Mesendoderm (in vitro differentiated cells): ENCODE measurements at places on chromosomes 3 and 15.

DNA sequence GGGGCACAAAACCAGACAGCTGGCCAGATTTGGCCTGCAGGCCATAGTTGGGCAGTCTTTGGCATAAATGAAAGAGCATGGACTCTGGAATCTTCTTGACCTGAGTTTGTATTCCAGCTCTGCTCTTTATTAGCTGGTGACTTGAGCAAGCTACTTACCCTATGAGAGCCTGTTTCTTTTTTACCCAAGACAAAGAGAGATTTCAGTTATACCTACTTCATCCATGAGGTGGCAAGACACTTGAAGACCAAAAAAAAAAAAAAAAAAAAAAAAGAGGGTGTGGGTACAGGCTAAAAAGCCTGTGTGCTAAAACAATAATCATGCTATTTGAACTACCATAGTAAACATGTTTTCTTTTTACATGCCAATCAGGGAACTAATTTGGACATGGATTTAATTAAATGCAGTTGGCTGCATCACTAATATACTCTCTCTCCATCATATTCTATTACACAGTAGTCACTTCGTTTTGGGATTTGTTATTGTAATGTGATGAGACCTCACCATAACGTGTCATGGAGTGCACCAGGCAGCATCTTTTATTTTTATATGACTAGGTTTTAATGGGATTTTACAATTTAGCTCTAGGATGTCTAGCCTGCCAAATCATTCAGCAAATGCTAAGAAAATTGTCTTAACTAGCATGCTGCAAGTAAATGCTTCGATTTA lies 109.2 kb upstream of the FHIT start:
- DNase-seq: peak; percentile 62

DNA sequence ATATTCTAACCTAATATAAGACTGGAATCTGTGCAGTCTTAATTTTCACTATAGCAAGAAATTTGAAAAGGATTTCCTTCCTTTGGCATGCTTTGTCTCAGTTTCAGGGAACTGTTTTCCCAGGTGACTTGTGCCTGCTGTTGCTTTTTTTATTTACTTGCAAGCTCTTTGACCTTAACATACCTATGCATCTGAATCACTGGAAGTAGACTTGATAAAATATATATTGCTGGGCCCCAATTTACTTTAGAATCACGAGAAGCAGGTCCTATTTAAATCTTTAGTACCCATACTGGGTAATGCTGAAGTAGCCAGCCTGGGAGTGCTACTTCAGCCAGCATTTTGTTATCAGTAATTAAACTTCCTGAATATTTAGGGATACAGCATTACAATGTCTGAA lies 257.9 kb upstream of the ALCAM start:
- no peak for DNase-seq

- no peak for DNase-seq
Measured at GRCh38 chr3:179150610-179151009, 2.5 kb downstream of the PIK3CA start.

- no peak for DNase-seq
Measured at GRCh38 chr3:38046821-38047220, 7.8 kb downstream of the DLEC1 start.

DNA sequence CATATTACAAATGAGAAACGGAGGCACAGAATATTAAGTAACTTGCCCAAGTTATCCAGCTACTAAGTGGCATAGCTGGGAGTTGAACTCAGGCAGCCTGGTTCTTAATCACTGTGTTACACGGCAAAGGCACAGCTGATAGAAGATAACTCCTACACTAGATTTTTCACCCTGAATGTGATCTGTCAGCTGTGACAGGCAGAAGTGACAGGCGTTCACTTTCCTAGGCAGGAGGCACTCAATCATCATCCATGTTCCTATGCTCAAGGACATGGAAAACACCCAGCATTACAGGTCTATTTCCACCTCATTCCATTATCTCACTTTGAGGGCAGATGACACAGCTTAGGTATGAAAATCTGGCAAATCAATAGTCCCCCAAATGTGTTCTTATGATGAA lies 35.6 kb downstream of the TBC1D2B start:
- no peak for DNase-seq

DNA sequence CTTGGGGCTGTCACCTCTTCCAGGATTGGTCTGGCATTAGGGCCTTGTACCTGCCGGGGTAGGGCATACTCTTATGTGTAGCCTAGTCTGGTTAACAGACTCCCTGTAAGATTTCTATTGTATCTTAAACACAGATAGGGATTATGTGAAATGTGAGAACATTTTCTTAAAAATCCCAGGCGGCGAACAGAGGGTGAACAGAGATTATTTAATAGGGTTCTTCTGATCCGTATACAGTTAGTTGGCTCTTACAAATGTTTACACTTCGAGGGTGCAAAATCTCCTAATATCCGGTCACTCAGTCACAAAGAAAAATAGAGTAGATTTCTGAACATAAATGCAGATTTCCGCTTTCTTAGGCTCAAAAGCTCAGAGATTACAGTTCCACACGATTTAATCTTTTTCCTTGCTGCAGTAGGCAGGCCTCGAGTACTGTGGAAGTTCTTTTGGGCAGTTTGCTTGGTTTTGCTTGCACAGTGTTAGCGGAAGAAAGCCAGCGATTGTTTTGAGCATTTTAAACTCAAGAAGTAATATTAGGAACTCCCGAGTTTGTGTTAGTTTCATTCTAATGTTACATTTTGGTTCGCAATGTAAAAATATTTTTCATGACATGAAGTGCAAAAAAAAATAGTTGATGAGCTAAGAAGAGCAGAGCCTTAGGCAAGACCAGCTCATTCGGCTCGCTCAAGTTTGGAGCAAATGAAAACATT lies 993 bp downstream of the PLCL2 start:
- DNase-seq: no peak

- peak; percentile 53 for DNase-seq
Measured at GRCh38 chr15:90031231-90031791, 30.2 kb downstream of the ZNF710 start.

GRCh38 chr3:152073267-152073666 lies 195.5 kb upstream of the MBNL1 start:
- no peak for DNase-seq

GRCh38 chr3:134898181-134898754 lies 103.2 kb downstream of the EPHB1 start:
- DNase-seq: no peak

DNA sequence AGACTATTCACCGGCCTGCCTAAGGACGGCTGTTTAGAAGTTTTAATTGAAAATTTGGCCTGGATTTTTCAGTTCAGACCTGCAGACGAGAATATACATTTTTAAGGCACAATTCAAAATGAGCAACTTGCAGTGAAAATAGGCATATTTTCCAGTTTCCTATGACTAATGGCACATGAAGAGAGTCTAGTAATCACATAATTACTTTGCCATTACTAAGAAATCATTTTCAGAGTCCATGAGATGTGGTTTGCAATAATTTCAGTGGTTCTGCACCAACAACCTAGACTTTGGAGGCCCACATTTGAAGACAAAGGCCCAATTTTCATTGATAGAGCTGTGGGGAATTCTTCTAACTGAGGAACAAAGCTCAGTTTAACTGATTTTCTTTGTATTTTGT lies 205.3 kb downstream of the SOX2 start:
- no peak for DNase-seq

DNA sequence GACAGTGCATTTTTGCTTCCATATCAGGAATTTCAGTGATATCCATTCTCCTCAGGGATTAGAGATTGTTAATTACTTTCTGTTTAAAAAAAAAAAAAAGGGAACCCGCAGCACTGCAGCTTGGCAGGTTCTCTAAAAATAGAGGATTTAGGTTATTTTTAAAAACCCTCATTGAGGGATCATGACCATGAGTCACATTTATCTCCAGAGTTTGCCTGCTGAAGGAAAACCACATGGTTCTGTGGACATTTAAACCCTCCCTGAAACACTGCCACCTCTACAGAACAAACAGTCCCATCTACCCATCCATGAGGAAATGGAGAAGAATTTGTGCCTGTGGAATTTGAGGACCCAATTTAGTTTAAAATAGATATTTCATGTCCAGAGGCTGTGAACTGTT lies 66.2 kb upstream of the UBE2E1 start:
- DNase-seq: no peak

DNA sequence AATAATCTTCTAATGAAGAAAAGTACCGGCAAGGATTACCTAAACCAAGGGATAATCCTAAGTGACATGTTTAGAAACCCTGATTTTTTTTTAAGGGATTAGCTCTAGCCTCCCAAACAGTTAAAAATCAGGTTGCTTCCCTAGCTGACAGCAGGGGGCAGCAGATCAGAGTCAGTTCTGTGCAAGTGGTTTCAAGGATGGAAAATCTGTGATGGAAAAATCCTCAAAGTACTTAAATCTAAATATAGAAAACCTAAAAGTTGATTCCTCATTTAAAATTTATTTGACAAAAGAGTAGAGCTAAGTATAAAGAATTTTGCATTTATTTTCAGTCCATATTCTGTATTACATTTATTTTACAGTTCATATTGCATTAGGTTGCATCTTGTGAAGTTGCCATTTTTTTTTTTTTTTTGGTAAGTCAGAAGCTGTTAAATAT lies 107.6 kb downstream of the PEX5L start:
- peak; percentile 73 for DNase-seq

GRCh38 chr3:167734498-167735232 lies at the start of gene PDCD10:
Gene PDCD10, minus strand, starts transcription at chr3:167734892. Its CDS starts 14,735 bp downstream, at chr3:167720157.
- peak; percentile 100 for DNase-seq

GRCh38 chr3:132256989-132257388 lies 60.2 kb upstream of the ACP3 start:
- DNase-seq: peak; percentile 86

DNA sequence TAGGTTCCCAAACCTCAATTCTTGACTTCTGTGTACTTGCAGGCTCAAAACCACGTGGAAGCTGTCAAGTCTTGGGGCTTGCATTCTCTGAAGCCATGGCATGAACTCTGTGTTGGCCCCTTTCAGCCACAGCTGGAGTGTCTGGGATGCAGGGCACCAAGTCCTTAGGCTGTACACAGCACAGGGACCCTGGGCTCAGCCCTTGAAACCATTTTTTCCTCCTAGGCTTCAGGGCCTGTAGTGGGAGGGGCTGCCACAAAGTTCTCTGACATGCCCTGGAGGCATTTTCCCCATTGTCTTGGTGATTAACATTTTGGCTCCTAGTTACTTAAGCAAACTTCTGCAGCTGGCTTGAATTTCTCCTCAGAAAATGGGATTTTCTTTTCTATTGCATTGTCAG lies 135.4 kb downstream of the ATG7 start:
- DNase-seq: peak; percentile 10

DNA sequence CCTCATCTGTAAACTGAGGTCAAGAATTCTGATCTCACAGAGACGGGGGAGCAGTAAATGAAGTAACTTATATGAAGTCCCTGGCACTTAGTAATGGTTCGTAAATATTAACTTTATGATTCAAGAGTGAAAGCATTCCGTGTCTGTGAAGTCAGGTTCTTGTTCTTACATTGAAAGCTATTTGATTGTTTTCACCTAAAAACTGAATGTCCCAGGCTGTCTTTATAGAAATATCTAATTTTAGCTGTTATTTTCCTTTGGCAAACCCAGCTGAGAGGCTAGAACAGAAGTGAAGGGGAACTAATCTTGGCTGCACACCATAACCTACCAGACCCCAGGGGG lies 84.5 kb downstream of the CHSY1 start:
- no peak for DNase-seq

GRCh38 chr3:80750637-80751036 lies 982.8 kb upstream of the ROBO1 start:
- peak; percentile 31 for DNase-seq

DNA sequence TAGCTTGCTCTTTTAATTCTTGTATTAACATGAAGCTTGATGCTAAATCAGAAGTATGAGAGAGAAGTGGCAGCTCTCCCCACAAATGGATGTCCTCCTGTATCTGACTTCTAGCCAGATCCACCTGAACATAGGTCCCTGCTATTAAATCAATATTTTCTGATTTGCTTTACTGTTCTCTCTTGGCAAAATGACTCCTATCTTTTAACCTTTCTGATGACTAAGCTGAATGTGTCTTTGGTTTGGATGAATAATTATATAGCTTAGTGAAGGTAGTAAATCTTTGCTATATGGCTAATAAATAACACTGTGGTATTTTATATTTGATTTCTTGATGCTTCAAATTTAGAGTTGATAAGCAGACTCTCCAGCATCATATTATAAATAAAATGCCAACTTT lies 28.3 kb upstream of the ARL14 start:
- DNase-seq: no peak

DNA sequence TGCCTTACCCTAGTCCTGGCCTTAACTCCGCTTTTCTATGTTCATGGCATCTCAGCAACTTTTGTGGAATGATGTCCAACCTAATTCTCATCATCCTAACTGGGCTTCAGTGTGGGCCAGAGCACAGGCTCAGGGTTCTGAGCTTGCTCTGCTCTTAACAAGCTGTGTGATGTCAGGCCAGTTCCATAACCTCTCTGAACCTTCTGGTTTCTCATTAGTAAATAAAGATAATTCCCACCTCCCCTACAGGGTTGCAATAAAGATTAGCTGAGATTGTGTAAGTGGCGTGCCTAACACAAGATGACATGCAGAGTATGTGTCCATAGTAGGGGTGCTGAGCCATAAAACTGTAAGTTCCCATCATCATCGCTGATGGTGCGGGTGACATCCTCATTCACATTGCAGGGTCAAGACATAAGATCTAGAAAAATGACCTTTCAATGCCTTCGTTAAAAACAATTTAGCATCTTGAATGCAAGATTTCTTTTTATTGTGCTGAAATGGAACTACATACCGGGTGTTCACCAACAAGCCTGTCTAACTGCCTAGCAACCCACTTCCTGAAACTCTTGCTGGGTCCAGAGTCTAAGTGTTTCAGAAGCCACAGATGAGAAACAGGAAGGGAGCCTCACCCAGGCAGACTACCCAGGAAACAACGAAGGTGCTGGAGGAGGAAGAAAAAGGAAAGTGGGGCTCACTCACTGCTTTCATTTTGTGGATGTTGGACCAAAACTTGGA lies 36.2 kb downstream of the CDCP1 start:
- DNase-seq: no peak

DNA sequence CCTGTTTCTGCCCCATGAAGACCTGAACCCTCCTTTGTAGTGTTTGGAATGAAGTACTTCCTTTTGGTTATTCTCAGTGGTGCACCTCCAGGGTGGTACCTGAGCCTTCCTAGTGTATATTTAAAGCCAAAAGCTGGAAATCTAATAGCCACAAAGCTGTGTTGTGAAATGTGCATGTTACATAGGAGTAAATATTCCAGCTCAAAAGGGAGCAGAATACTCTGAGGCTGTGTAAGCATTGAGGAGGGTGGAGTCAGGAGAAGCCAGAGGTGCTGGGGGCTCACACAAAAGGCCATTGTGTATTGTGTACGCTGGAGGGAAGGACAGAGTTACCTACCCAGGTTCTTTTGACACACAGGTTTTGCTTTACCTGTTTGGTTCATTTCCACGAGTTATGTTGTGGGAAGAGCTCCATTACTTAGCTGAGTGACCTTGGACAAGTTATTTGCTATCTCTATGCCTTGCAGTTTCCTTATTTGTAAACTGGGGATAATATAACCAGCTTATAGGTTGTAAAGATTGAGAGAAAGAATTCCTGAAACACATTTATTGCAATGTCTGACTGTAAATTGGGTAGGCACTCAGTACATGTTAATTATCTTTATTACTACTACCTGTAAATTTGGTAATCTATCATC lies 24.7 kb downstream of the GPR171 start:
- DNase-seq: no peak

- peak; percentile 48 for DNase-seq
Measured at GRCh38 chr15:32936283-32936918, 218.6 kb downstream of the GREM1 start.

GRCh38 chr3:8885536-8886316 lies 77.5 kb downstream of the RAD18 start:
- DNase-seq: no peak

- DNase-seq: no peak
Measured at GRCh38 chr3:144045766-144046165, 74.1 kb downstream of the DIPK2A start.
